Daoy (cell line): ENCODE measurements at places on chromosomes 7 and 10. TPM values are rescaled to one million over a fixed set of nuclear protein-coding genes. Genes with fewer than 3 reads are reported as not detected.

The SYNPO2L gene
- total RNA-seq, result not detected in 2 replicates

The NACAD gene
- total RNA-seq, result 1.6 and 3.2 TPM in 2 replicates

The PKD2L1 gene
- total RNA-seq, result not detected in 2 replicates

The SORCS1 gene
- not detected in 2 replicates for total RNA-seq

DNA sequence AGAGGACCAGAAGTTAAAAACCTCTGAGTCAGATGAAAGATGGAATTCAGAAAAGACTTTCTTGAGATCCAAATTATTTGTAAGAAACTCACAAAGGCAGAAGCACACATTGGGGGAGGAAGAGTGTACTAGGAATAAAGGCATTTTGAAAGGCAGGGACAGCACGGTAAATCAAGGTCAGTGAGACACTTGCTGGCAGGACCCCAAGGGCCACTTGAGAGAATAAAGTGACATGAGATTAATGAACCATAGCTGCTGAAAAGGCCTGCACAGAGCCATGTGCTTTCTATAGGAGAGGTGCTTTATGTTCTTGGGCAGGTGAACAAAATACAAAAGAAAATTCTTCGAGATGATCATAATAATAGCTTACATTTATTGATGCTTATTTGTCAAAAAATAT, 929.9 kb upstream of the MBL2 start:
- no peak for DNase-seq

DNA sequence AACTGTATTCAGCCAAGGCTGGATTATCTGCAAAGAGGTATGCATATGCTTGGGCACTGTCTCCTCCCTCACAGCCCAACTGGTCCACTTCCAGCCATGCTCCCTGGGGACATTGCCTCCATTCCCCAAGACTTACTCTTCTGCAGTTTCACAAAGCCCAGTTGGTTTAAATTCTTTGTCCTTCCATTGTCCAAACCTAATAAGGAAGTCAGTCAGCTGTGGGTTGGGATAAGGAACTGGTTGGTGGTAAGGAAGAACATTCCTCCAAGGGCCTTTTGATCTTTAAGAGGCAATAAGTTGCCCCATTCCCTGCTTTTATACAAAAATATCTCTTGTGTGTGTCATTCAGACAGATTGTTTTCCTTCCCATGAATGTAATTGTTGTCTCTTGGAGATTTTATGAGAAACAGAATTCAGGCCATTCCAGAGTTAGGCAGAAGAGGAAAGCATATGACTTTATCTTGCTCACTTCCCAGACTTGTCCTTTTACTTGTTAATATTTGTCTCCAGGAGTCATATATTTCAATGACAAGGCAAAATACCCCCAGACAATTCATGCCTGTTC, 673.7 kb downstream of the SUGCT start:
- peak; percentile 62 for DNase-seq

GRCh38 chr7:2405601-2406345, 2.4 kb downstream of the CHST12 start:
- no peak for DNase-seq

DNA sequence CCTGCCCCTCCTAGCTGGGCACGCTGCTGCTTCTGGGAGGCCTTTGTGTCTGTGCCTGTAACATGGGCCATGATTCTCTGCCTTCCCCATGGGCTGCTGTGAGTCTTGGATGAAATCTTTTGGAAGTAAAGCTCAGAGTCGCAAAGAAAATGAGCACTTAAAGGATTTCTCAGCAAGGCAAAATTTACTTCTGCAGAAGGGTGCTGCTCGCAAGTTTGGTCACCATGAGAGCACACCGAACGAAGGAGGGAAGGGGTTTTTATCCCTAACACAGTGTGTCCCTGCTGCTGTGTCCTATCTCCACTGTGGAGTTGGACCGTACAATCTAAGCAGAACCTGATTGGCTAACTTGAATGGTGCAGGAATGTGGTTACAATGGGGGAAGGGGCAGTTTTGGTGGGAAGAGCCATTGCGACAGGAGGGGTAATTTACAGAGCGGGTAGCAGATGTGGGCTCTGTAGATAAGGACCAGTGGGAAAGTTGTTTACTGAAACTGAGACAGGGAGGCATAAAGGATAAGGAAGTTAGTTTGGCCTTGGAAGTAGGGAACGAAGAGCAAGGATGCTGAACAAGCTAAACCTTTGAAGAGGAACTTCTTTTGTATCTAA, 57.5 kb downstream of the FANK1 start:
- no peak for DNase-seq

DNA sequence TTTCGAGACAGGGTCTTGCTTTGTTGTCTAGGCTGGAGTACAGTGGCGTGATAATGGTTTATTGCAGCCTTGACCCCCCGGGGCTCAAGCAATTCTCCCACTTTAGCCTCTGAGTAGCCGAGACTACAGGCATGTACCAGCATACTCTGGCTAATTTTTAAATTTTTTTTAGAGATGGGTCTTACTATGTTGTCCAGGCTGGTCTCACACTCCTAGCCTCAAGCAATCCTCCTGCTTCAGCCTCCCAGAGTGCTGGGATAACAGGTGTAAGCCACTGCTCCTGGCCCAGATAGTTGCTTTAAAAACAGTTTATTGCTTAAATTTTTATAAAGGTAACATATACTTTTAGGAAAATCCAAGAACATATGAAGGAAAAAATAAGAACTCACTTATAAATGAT, 26.3 kb downstream of the NEURL1 start:
- DNase-seq, result no peak

DNA sequence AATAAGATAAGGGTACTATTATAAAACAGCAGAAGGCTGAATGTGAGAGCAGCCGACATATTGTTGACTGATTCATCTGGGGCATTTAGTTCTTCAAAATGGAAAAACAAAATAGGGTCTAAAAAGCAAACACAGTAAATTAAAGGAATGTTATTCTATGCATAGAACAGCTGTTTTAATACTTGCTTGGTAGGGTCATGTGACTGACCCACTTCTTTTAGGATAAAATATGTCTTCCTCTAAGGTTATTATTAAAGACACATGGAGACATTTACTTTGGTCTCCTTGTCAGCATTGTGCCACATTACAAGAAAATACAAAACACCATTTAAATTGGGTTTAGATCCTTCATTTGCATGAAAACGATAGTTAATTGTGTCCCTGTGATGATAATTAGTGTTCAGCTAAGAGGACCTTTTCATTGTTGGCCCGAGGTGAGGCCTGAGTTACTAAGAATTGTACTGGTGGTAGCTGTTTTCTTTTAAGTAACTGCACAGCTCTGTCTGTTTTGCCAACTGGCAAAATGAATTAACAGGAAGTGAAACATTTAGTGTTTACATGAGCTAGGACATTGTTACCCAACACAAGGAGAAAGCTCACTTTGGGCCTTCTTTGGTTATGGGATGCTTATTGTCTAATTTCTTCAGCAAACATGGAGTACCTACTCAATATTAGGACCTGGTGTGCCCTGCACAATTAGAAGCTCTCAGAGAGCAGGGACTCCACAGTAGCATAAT, 764.4 kb downstream of the LRMDA start:
- no peak for DNase-seq

DNA sequence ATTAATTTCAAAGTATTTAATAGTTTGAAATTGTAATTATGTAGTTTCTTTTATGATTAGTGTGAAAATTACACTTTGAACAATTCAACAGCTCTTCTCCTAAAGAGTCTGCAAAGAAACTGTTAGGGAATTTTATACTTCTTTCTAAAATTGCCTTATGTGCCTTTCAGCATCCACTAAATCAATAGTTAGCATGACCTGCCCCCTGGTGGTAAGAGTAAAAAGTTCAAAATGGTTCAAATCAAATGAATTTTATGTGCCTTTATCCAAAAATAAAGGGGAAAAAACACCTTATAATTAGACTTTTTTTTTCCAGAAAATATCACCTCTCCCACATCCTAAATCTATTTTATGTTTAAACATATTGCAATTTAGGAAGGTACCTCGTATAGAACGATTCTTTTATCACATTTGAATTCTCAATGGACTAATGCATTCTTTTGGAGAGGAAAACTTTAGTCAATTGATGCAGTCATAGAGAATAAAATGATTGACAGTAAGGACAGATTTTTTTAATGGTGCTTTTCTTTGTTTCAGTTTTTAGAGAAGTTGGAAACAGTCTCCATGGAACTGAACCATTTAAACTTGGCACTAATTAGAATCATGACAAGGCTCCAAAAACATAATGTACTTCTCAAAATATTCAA, 163.7 kb downstream of the SEMA3D start:
- DNase-seq, result peak; percentile 40

DNA sequence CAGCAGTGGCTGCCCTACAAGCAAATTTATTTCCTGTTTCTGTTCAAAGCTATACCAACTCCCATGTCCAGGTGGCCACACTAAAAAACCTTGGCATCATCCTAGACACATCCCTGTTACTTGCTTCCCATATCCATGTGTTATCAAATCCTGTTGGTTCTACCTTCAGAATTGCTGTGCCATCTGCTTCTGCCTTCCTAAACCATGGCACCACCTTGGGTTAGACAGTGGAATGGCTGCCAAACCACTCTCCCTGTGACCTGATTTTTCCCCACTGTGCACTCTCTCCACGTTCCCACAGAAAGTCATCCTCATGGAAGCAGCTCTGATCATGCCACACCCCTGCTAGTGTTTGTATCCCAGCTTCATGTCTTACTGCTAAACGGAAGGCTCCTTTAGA, 697.6 kb upstream of the GALNT17 start:
- DNase-seq, result no peak

- peak; percentile 67 for DNase-seq
Measured at GRCh38 chr10:62640411-62640810, 164.1 kb upstream of the ADO start.

DNA sequence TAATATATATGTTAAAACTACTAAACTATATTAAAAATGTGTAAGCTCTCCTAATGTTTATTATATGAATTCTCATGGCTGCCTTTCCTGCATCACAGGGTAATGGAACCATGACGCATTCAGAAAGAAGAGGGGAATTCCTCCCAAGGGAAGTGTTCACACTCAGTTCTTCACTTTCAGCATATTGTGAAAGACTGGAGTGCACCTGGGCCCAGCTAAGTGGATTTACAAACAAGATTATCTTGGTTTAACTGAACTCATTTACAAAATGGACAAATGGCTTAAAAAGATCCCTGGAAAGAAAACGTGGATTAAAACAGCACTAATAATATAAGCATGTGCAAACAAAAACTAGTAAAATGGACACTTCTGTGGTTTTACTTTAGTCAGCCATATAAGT, 149.8 kb downstream of the DOCK4 start:
- peak; percentile 85 for DNase-seq

- DNase-seq, result peak; percentile 79
Measured at GRCh38 chr10:72009425-72010081, 45.4 kb downstream of the CHST3 start.

DNA sequence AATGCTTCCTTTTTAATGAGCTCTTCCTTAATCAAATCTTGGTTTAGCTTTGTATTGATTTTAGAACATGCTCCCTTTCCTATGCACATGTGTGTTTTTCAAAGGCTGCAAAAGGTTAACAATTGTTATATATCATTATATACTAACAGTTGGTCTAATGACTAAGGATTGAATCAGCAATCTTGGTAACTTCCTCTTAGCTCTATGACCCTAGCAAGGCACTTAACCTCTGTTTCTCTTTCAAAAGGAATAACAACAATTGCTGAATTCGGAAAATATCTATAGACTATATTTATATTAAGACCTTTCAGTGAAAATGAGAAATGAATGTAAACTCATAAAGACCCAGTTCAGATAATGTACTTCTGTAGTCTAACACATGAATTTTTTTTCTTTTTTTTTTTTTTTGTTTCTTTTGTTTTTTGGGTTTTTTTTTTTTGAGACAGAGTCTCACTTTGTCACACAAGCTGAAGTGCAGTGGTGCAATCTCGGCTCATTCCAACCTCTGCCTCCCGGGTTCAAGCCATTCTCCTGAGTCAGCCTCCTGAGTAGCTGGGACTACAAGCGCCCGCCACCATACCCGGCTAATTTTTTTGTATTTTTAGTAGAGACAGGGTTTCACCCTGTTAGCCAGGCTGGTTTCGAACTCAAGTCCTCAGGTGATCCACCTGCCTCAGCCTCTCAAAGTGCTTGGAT, 48.8 kb downstream of the HOXA1 start:
- DNase-seq, result peak; percentile 89

- no peak for DNase-seq
Measured at GRCh38 chr7:111927353-111928019, 278.7 kb downstream of the DOCK4 start.
